Hematopoietic multipotent progenitor cell (in vitro differentiated cells): ENCODE measurements at places on chromosomes 6 and 20.

GRCh38 chr6:125814481-125814880, 23.7 kb downstream of the NCOA7 start:
- DNase-seq: no peak

GRCh38 chr20:58693226-58694006, 816 bp downstream of the NPEPL1 start:
- DNase-seq: peak; percentile 8

GRCh38 chr6:79170959-79171358, 63.5 kb downstream of the HMGN3 start:
- DNase-seq: no peak

DNA sequence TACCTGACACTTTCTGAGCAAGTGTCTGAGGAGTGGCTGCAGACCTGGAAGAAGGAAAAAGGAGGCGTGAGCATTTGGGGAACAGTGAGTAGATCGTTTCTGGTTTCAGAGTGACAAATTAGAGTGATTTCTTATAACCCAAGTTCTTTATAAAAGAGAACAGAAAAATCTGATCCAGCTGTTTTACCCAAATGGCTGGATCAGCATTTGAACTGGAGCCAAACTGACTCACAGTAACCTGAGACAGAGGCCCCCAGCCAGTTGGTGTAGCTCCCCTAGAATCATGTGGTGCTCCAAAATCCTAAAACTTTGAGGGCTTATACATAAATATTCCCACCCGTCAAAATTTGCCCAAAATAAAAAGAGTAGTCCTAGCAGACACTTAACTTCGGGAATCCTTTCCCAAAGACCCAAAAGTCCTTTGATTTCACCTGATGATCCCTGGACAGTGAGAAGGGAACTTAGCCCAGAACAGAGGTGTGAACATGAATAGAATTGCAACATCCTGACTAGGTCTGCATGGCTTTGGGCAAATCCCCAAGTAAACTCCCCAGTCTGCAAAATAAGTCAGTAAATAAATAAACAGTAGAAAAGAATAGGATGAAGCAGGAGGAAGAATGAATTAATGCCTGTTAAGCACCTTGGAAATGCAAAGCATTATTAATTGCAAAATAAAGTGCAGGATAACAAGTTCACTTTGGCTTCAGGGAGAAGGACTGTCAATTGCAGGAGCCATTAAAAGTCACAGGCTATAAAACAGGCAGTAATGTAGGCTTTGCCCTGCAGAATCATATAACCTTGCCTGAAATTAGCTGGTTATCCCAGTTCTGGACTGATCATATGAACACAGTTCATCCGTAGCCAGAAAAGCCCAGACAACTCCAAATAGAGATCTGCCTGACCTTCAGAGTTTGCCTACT, 262.0 kb upstream of the JARID2 start:
- no peak for DNase-seq

GRCh38 chr6:84332139-84333034, 104.9 kb upstream of the CEP162 start:
- no peak for DNase-seq

DNA sequence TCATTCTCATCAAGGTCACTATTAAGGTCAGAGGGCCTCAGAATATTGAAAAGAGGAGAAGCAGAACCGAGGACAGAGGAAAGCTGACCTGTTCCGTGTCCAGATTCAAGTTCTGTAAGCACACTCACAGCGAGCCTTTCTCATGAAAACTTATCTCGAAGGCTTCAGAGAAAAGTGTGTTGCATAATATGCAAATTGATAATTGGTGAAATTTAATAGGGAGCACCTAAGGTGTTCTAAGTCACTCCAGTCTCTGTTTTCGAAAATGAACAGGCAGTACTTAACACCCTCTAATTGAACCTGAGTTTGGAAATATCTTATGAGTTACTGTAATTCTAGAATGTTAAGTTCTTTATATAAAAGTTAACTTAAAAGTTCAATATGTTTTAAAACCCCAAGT, 181.2 kb upstream of the PDE10A start:
- DNase-seq: no peak
